ENCODE measurements at places on chromosomes 7 and 10.
A peak's percentile ranks its signal among the peaks of the same experiment; 100 is the strongest.

DNA sequence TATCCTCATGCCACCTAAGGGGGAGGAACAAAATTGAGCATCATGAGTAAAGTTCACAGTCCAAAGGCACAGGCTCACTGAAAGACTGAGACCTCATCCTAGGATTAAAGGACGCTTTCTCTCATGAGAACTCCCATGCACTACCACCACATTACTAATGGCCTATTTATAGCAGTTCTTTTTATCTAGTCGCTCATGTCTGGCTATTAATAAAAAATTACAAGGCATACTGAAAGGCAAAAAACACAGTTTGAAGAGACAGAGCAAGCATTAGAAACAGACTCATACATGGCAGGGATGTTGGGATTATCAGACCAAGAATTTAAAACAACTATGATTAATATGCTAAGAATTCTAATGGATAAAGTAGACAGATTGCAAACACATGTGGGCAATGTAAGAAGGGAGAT lies 46.0 kb upstream of the CDK13 start:
- no peak for DNase-seq

DNA sequence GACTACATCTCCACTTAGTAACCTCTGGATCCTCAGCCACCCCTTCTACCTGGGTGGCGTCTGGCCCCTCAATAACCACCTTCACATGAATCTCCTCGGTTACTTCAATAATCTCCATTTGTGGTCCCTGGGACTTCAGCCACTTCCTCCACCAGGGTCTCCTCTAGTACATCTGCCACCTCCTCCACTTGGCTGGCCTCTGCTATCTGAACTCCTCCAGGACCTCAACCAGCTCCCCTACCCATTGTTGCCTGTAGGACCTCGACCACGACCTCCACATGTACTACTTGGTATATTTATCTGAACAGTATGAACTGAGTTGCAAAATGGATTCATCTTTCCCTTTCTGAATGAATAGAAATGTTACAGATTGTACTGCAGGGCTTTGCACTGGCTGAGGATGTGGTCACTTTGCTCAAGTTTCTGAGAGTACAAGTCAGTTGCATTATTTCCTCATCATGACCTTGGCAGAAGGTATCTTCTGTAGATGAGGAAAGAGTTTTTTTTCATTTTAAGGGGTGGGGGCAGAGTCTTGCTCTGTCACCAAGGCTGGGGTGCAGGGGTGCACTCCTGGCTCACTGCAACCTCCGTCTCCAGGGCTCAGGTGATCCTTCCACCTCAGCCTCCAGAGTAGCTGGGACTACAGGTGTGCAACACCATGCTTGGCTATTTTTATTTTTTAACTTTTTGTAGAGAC lies 36.0 kb downstream of the MAT1A start:
- DNase-seq: no peak

DNA sequence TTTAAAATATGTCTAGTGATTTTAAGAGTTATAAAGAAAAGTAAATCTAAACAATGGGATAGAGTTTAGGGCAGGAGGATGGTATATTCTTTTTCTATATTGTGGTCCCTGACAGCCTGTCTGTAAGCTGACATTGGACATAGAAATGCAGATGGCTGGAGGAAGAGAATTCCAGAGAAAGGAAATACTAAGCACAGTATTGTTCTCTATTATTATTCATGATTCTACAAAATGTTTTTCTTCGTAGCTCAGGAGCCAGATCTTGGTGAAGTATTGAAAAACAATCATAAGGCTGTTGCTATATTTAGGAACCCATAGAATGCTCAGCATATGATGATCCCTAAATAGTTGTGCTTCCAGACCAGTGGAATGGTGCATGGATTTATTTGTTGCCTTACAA lies 117.0 kb upstream of the FAM3C start:
- no peak for DNase-seq

DNA sequence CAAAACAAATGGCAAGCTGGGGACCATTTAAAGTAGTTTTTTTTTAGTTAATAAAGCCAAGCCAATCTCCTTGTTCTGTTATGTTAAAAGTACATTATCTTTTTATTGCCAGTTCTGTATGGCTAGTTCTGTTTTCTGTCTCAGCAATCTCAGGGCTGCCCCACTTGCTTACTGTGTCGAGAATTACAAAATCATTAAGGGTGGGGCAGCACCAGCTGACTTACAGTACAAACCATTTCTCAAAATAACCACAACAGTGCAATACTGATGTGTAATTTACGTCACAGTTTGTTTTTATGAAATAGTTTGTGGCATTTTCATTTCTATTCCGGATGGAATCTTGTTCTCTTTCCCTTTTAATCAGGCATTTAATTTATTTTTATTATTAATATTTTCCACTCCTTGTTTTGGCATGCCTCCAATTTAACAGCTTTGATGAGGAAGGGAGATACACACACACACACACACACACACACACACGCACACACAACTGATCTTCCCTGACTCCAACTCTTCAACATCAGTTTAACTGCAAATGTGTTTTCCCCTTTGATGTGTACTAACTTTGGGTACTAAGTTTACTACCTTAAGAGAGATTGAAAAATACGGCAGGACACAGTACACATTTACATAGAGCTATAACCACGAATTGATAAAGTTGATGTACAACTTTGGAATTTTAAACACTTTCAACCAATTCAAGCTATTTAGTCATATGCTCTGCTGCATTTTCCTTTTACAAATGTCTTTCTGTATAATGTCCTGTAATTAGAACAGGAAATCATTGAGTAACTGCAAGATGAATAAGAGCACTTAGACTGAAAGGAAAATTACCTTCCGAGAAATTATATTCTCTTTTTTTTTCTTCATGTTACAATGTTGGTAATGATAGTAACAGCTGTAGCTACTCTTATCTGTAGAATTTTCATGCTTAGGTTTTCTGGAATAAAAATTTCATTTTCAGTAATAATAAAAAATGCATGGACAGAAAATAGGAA lies 91.5 kb downstream of the ARID5B start:
- no peak for DNase-seq

DNA sequence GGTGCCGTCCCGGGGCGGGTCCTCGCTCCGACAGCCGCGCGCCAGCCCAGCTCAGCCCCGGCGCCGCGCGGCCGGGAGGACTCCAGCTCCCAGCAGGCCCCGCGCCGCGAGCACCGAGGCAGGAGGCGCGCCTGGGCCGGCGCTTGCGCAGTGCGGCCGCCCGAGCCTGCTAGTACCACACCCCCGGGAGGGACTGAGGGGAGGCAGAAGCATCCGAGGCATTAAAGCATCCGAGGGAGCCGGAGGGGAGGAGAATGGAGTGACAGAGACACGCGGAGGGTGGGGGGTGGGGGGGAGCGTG lies at the start of gene GRK5:
Gene GRK5, plus strand, starts transcription at position 206 of the 301 bp plus-strand sequence. CDS start 347 bp downstream, outside the sequence.
- peak; percentile 93 for DNase-seq

DNA sequence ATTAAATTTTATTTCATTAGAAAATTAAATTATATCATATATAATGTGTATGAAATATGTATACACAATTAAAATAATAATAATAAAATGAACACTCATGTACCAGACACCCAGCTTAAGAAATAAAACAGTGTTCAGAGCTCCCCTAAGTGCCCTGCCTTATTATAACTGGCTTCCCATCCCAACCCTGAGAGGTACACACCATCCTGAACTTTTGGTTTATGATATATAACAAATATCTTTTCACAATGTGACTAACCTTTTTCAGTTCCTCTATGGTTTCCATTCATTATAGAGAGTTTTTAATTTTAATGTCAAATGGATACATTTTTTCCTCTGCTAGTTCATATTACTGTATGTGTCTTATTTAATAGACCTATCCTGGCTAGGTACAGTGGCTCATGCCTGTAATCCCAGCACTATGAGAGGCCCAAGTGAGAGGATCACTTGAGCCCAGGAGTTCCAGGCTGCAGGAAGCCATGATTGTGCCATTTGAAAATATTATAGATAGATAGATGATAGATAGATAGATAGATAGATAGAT lies 24.0 kb upstream of the STEAP2 start:
- no peak for DNase-seq

Measured in Caco-2 (cell line).